Stimulated activated CD4-positive, alpha-beta T cell treated with anti-CD3 and anti-CD28 coated beads, Interleukin-15, amount 100 ng/mL, for 24 hours (primary cell): ENCODE measurements at places on chromosomes 5 and 9.

- DNase-seq = no peak
Observed at GRCh38 chr9:7119612-7120011, 361.8 kb downstream of the KDM4C start.

DNA sequence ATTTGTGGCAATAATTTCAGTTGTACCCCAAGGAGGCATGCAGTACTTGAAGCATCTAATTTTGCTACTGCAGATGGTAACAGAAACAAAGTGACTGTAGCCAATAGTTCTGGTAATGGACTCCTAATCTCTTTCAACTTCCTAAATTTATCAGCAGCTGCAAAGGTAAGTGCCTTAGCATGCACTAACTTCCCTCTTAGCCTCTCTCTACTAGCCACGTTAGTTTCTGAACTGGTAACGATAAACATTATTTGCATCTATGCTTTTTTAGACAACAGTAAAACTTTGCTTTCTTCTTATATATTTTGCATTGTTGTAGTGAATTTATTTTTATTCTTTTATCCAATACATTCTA lies 6.2 kb upstream of the CKS2 start:
- no peak for DNase-seq

DNA sequence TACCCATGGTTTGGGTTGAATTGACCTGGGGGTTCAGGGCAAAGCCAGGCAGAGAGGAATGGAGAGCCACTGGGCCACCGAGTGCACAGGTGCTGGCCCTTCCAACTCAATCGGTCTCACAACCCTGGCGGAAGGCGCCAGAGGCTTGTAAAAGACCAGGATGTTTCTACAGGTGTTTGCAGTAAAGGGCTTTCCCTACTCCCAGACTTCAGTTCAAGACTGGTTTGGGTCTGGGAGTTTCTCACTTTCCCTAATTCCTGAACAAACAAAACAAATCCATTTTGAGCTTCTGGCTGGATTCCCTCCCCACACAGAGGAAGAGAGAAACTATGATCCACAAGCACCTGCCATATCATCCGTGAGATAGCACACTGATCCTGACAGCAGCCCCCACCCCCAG lies 125.2 kb upstream of the KLF4 start:
- DNase-seq = no peak

DNA sequence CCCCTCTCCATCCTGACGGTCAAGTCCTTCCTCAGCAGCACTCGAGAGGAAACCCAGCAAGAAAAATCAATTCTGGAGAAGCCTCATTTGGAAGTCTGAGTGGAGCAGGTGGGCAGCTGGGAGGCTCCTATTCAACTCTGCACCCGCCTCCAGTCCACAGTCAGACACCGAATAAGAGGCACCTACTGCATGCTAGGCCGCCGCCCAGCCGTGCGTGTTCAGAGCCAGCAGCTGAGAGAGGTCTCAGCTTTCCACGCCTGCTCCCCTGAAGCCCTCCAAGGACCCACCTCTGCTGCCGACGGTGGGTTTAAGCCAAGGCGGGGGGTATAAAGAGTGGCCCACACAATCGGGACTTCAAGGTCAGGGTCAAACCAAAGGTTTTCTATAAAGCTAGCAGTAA lies 41.9 kb downstream of the VAV2 start:
- no peak for DNase-seq

- DNase-seq = no peak
Observed at GRCh38 chr9:99986642-99987041, 80.2 kb downstream of the STX17 start.
